HS-27A (cell line): ENCODE measurements at places on chromosomes 1 and 21.
A peak's percentile ranks its signal among the peaks of the same experiment; 100 is the strongest.

- DNase-seq, result no peak
Observed at GRCh38 chr1:162218546-162218945, 149.1 kb downstream of the NOS1AP start.

DNA sequence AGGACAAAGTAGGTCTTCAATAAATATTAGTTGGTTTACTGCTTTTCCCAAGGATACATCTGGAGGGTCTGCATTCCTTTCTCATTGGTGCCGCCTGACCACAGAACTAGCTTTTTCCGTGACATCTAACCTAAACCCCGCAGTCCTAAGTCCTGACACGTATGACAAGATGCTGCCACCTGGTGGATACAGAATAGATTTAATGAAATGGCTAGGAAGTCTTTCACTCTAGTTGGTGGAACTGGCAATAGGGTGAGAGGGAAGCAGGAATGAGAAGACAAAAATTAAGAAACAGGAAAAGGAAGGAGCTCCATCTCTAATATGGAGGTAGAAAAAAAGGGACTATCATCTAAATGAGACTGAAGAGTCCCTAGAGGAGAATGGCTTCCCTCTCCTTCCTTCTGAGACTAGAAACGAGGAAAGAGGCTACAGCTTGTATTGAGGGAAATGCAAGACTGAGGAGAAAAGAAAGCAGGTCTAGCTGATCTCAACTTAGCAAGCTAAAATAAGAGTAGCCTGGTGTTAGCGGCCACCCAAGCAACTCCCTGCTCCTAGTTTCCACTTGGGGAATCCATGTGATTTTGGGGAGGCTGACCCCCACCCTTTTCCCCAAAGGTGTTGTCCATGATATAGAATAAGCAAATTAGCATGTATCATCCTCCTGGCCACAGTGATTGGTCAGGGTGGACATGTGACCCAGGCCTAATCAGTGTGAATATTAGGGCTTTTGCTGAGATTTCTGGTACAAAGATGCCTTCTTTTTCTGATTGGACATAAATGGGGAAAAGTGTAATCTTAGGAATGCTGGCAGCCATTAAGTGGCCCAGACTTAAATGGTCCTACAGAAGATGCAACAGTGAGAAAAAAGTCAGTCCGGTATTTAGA lies 5.9 kb downstream of the RFX5 start:
- DNase-seq, result peak; percentile 51

DNA sequence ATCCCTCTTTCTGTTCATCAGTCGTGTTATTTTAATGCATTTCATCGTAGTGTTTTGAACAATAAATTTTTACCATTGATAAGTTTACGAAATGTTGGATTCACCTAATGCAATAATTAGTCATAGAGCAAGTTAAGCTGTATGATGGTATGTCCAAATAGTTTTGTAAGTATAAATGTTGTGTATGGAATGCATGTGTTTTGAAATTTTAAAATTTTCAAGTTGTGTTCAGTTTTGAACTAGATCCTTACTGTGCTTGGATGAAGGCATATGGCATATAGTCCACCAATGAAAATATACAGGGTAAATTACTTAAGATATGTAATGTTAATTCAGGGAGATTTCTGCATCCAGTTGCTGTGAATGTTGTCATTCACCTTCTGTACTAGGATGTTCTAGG lies 2.3 kb downstream of the ZMYM4 start:
- DNase-seq, result no peak

- no peak for DNase-seq
Observed at GRCh38 chr1:176682830-176683535, 220.0 kb downstream of the PAPPA2 start.

GRCh38 chr1:32151319-32151787 lies 28.1 kb upstream of the TXLNA start:
- DNase-seq, result no peak

DNA sequence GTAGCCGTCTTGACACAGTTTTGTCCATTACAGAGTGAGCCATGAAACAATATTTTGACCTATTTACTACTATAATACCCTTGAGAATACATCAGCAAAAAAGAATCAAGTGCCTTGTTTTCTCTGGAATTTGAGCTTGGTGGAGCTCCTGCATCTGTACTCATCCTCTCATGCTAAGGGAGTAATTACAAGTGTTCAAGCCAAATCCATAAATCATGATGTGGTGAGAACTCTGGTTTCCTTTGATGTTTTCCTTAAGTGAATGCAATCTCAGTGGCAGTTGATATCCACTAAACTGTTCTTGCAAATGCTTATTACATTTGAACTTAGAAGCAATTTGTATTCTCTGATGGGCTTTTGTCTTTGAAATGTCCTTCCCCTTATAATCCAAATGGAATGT lies 824.6 kb upstream of the TMPRSS15 start:
- DNase-seq, result no peak

DNA sequence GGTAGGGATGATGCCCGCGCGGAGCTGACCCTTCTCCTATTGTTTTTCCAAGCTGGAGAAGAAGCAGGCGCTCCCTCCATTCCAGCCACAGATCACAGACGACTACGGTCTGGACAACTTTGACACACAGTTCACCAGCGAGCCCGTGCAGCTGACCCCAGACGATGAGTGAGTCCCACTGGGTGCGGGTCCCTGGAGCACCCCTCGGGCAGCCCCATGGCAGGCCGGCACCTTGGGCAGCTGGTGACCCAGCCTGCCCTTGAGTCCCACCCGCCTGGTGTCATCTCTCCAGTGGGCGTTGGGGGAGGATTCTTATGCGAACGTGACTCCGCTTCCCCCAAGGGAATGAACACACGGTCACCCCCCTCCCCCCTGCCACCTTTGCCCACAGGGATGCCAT lies 10.0 kb downstream of the FAAP20 start:
- no peak for DNase-seq

- DNase-seq, result no peak
Observed at GRCh38 chr1:17434016-17434415, 5.5 kb downstream of the RCC2 start.
